ENCODE measurements at places on chromosomes 3 and 15.

DNA sequence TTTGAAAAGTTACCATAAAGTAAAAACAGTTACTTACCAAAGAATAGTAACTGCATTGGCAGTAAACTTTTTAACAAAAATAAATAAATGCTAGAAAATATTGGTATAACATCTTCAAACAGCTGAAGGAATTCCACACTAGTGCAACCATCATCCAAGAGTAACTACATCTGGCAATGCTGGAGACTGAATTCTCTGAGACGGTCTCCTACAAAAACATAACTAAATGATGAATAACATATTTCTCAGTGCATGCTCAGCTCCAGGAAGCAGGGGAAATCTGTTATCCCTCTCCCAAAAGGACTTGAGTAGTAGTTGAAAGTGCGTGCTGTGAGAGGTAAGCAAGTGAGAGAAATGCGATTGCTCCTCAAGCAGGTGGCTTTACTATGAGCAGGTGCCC, 526.8 kb upstream of the CCDC54 start:
- no peak for DNase-seq

DNA sequence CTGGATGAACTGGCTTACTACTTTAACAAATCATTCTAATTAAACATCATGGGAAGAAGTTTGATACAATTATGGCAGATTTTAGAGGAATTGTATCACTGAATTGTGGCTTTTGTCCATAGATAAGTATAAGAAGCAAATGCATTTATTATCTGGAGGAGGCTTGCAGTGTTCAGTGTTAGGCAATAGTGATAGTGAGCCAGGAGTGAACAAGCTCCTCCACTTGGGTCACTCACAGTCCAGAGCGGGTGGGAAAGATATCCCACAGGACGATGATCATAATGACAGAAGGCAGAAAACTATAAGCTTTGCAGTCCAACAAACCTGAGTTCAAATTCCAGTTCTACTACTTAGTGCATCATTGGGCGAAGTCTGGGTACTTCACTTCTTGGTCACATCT, 64.0 kb upstream of the VILL start:
- no peak for DNase-seq

DNA sequence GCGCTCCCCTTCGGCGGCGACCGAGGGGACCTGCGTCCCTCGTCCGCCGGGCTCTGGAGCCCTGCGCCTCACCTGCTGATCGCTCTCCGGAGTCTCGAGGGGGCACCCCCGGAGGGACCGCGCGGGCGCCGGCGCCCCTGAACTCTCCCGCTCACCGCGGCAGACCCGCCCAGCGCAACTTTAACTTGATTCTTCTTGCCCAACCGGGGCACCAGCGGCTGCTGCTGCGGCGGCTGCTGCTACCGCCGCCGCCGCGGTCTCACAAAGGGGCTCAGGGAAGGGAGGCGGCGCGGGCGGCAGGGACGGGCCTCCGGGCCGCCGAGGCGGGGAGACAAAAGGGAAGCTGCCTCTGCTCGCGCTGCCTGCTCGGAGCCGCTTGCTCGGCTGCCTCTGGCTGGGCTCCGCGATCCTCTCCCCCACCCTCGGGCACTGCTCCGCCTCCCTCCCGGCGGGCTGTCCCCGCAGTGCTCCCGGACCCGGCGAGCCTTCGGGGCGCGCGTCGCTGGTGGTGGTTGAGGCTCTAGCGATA, at the start of gene PPM1L:
PPM1L (plus strand) TSS at position 456 of the 529 bp plus-strand sequence.
- DNase-seq, result peak; percentile 56

DNA sequence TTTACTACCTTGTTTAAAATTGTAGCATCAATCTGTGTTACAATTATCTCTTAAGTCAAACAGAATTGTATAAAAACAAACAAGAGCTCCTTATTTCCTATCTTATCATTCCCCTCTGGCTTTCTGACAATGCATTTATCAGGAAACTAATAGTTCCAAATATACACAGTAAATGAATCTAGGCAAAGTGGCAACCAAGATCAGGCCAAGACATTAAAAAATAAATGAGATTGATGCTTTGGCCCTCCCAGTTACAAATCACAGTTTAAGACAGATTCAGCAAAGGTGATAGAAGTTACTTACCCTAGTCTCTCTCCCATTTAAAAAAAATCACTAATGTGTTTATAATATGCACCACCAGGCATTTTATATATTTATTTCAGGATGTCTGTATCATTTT, 236.7 kb downstream of the EPHA3 start:
- no peak for DNase-seq

DNA sequence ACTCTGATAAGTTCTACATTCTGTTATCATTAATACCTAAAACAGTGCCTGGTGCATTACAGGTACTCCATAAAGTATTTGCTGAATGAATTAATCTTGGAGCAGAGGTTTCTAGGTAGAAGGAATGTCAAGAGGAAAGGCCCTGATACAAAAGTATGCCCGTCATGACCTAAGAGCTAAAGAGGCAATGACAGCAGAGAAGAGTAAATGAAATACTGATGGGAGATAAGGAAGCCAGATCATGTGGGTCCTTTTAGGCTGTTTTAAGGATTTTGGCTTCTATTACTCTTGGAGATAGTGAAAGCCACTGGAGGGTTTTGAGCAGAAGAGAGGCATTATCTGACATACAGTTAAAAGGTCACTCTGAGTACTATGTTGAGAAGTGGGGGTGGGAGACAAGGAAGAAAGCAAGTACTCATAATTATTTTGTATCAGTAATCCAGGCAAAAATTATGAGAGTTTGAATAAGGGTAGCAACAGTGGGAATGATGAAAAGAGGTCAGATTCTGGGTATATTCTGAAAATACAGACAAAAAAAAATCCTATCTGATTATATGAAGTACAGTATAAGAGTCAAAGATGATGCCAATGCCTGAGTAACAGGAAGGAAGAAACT, 48.3 kb downstream of the DENND4A start:
- DNase-seq, result no peak

GRCh38 chr3:144200466-144200865, 228.8 kb downstream of the DIPK2A start:
- no peak for DNase-seq

DNA sequence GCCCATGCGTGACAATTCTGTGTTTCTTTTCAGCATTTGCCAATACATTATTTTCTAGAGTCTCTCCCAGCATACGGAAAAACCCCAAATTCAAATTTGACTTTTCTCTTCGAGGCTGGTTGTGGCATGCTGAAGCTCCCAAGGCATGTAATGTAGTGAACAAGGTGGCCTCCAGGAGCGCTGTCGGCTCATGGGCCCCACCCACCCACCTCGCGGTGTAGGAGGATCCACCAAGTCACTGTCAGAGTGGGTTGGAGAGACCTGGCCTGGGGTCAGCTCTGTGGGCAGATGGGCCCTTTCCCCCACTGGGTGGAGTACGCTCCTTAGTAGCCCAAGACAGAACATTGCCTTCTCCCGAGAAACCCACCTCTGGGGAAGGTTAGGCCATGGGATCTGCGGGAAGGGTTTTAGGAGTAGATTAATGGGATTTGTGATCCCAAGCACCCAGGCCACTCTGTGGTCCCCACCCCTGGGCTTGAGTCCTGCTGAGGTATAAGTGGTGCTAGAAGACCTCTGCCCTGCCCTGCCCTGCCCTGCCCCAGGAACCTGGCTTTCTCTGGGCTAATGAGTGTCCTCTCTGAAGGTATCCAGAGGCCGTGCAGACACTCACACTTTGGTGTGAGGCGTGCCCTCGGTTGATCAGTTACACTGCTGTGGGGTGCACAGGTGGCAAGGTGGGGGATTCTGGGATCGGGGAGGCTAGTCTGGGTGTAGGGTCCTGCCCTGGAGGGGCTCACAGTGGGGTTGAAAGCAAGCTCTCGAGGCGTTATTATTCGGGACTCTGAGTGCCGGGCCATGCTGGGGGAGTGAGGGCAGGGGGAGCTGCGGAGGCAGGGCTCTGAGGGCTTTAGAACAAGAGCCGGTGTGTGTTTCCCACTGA, 97.9 kb downstream of the APBA2 start:
- no peak for DNase-seq

- no peak for DNase-seq
Measured at GRCh38 chr3:69791919-69792399, 52.7 kb downstream of the MITF start.

- peak; percentile 6 for DNase-seq
Measured at GRCh38 chr3:187777331-187777941, 32.2 kb upstream of the BCL6 start.

DNA sequence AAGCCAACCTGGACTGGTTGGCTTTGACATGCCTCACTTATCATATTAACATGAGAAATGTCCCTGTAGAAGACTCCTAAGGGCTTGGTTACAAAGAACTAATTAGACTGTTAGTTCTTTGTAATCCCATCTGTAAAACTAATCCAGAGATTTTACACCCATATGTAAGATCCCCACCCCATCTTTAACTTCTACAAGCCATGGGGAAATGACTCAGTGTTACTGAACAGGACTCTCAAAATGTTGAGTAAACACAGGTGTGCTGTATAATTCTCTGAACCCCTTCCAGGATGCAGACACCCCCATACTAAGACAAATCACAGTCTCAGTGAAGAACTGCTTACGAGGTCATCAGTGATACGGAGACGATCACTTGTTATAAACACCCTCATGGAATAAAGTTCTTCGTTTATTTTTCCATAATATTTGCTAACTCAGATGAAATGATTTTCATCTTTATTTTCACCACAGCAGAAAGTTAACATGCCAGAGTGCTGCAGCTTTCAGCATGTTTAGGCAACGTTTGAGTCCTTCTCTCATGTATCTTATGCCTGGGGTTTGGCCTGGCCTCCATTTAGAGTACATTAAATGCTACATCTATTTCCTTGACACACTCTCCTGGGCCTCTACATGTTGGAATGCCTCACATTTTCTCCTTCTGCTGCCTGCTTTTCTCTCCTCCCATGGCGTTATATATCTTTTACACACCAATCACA, 55.3 kb upstream of the LEKR1 start:
- no peak for DNase-seq

DNA sequence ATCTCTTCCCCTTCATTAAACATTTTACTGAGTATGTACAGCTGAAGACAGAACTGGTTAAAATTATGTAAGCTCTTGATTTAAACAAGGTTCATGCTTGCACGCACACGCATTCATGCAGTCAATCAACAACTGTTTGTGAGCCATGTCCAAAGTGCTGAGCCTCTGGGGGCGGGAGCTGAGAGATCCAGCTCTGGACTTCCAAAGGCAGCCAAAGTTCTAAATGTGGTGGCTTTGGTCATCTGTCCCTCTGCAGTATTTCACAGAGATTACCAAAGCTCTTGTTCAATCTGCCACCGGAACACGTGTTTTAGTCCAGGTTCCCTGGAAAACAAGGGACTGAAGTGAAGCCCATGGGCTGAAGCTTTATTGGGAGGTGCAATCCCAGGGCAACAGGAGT, 52.4 kb upstream of the SNRPA1 start:
- DNase-seq, result no peak

DNA sequence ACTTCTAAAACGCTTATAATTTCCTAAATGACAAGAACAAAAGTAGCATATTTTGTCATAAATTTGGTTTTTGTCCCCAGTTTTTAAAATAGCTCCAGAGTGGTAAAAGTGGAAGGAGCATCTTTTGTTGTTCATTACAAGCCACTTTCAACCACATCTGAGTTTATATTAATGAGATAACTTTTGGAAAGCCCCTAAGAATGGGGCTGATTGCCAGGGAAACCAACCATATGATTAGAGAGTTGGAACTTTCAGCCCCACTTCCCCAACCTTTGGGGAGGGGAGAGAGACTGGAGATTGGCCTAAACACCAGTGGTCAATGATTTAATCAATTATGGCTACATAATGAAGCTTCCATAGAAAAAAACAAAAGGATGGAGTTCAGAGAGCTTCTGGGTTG, 57.4 kb downstream of the CPA3 start:
- no peak for DNase-seq

GRCh38 chr3:182005701-182006100, 294.0 kb downstream of the SOX2 start:
- no peak for DNase-seq

DNA sequence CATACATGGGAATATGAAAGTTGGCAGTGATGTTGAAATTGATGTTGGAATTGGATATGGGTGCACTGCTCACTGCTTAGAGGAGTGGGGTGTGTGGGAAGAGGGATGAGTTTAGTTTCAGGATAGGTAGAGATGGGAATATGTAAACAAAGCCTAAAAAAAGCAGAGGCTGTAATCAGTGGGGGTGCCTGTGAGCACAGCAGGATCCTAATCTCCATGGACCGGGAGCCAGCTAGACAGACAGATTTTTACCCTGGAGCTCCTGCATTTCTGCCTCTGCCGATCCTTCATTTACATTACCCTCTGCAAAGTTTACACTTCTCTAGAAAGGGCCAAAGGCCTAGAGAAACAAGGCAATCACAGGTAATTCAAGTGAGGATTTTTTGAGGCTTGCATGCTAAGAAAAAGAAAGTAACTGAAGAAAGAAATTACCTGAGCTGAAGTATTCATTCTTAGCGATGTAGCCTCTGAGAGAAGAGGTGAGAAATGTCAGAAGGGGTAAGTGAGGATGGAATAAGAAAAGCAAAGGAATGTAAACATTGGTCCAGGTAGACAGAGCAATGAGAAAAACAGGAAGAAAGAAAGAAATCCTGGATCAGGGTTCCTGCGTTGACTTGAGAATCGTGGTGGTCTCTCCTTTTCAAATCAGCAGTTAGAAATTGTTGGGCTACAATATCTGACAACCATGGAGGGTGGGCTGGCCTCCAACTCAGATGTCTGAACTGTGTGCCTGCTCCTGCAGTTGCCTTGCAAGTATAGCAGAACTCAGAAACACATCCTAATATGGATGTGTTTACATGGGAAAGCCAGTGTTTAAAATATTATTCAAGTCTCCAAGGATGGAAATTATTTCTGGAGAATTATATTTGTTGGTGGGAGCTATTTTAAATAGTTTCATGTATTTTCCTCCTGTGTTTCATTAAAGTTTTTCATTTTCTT, 79.8 kb downstream of the CRTC3 start:
- no peak for DNase-seq

DNA sequence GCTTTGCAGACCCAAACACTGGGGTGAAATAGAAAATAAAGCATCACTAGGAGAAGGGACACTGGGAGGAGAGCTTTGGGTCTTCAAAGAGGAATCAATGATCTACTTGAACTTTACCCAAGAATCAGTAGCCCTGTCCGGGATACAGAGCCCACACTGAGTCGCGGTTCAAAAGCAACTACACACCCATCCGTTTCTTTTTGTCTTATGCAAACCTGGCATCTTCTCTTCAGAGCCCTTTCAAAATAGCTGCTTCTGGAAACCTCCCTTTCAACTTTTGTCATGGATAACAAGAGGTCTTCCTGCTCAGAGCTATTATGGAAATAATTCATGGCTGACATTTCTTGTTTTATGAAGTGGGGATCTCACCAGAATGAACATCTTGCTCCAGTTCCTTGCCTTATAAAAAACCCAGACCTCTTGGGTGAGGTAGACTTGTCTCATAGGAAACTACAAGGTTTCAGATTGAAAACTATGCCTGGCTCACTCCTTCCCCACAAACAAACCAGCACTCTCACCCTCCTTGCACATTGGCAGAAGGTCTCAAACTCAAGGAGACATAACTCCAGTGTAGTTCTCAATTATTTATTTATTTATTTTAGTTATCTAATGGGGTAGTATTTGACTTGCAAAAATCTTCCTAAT, 115.1 kb upstream of the ARHGEF3 start:
- DNase-seq, result no peak

DNA sequence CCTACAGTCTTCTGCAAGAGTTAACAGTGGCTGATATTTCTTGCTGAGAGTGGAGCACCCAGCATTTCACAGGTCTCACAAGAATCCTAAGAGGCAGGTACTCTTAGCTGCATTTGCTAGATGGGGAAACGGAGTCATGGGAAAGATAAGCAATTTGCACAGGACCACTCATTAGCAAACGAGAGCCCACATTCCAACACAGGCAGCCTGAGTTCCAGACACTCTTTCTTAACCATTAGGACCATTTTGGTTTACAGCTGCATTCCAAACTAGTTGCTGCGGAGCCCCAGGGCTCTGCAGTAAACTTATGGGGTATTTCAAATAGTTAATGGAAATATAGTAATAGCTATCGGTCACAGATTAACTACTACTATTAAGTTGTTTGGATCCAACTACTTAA, 42.5 kb downstream of the LYZL4 start:
- no peak for DNase-seq

All from activated CD4-positive, alpha-beta T cell treated with anti-CD3 and anti-CD28 coated beads, Interleukin-2, amount 50 U/mL, for 1 hour (primary cell).